ENCODE measurements at places on chromosomes 5 and 9.

DNA sequence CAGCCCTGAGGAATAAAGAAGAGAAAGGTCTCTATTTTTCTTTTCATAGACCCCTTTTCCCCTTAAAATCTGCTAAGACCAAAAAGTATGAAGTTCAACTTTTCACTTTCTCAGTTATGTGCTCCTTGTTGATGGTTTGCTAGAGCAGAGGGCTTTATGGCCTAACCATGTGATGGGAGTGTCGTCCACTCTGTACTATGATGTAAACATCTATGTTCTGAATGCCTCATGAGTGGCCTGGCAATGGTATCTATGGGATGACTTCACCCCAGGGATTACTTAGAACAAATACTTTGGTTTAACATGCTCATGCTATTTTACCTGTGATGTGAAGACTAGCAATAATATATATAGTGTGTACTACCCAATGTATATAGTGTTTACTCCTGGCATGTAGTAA lies 43.7 kb upstream of the MIER3 start:
- no peak overlapping the region for H3K4me3 ChIP-seq
- no peaks in the 10 kb centered on the region for H3K36me3 ChIP-seq
- H3K4me1 ChIP-seq: no peaks in the 10 kb centered on the region
- DNase-seq: no peak
- H3K27me3 ChIP-seq: peaks cover 4% of the 10 kb centered on the region
- H3K27ac ChIP-seq: no peak overlapping the region

DNA sequence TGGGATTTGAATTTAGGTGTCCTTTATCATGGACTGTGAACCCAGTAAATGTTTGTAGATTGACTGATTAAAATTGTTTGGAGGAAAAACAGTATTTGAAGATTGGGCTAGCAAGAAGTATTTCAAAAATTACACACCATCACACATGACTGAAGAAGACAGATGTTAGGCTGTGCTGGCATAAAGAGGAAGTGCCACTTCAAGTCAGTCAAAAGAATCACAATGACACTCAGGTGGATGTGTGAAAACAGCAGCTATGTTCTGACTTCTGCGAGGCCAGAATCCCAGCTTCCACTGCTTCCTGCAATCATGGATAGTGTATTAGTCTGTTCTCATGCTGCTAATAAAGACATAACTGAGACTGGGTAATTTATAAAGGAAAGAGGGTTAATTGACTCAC lies 393.3 kb downstream of the DMRT2 start:
- H3K4me3 ChIP-seq: no peak overlapping the region
- DNase-seq: no peak
- no peak overlapping the region for H3K27ac ChIP-seq
- H3K36me3 ChIP-seq: no peaks in the 10 kb centered on the region
- peaks cover 4% of the 10 kb centered on the region for H3K27me3 ChIP-seq

- no peak overlapping the region for H3K4me3 ChIP-seq
- H3K27ac ChIP-seq: peak overlapping the region; percentile 84
- H3K27me3 ChIP-seq: no peaks in the 10 kb centered on the region
- peaks cover 3% of the 10 kb centered on the region for H3K36me3 ChIP-seq
Observed at GRCh38 chr5:126014676-126015075, 408.5 kb upstream of the GRAMD2B start.

DNA sequence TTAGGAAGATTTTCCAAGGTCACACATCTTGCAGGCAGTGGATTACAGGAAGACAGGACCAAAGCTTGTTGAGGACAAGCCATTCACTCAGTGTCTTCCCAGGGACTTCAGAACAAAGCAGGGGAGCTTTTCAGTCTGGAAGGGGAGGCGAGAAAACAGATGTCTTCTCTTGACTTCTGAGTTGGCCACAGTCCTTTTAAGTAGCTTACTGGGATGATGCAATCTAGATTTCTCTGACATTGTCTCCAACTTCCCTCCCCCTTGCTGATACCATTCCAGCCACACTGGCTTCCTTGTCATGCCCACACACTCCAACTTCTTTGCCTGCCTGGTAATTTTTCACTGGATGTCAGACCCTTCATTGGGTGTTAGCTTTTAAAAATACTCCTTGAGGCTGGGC lies 174.2 kb upstream of the TBC1D2 start:
- H3K4me3 ChIP-seq: no peak overlapping the region
- peaks cover 9% of the 10 kb centered on the region for H3K27me3 ChIP-seq
- H3K27ac ChIP-seq: no peak overlapping the region
- no peaks in the 10 kb centered on the region for H3K4me1 ChIP-seq

GRCh38 chr9:108967916-108968315 lies 33.7 kb downstream of the ABITRAM start:
- no peaks in the 10 kb centered on the region for H3K27me3 ChIP-seq
- H3K27ac ChIP-seq: no peak overlapping the region
- H3K36me3 ChIP-seq: peaks cover 37% of the 10 kb centered on the region
- no peak overlapping the region for H3K4me3 ChIP-seq
- H3K4me1 ChIP-seq: no peaks in the 10 kb centered on the region

GRCh38 chr9:89304834-89305188 lies 6.2 kb upstream of the CKS2 start:
- no peaks in the 10 kb centered on the region for H3K27me3 ChIP-seq
- DNase-seq: no peak
- H3K27ac ChIP-seq: no peak overlapping the region
- peaks cover 36% of the 10 kb centered on the region for H3K36me3 ChIP-seq
- H3K4me1 ChIP-seq: peaks cover 19% of the 10 kb centered on the region

GRCh38 chr9:135034106-135034505 lies 53.4 kb upstream of the OLFM1 start:
- DNase-seq: no peak
- no peak overlapping the region for H3K27ac ChIP-seq
- no peaks in the 10 kb centered on the region for H3K36me3 ChIP-seq
- H3K4me1 ChIP-seq: peaks cover 18% of the 10 kb centered on the region
- peaks cover 16% of the 10 kb centered on the region for H3K27me3 ChIP-seq

GRCh38 chr9:92119586-92119985 lies 4.4 kb upstream of the SPTLC1 start:
- no peaks in the 10 kb centered on the region for H3K36me3 ChIP-seq
- H3K27ac ChIP-seq: no peak overlapping the region
- DNase-seq: no peak
- peaks cover 21% of the 10 kb centered on the region for H3K27me3 ChIP-seq
- H3K4me3 ChIP-seq: no peak overlapping the region

DNA sequence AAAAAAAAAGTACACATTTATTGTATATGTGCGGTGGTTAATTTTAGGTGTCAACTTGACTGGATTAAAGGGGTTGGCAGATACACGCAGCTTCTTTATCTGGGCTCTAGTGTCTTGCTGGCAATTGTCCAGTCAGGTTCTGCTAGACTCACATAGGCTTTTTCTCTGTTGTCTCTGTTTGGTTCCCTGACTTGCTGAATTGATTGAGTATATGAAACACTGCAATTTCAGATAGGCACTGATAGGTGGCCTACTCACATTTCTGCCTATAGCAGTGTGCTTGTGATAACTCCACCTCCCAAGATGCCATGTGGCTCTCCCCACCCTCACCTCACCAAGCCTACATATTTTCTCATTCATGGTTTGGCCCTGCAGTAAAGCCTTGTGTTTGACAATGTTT lies 52.5 kb downstream of the AOPEP start:
- peaks cover 12% of the 10 kb centered on the region for H3K36me3 ChIP-seq
- DNase-seq: no peak
- H3K4me3 ChIP-seq: no peak overlapping the region
- no peaks in the 10 kb centered on the region for H3K4me1 ChIP-seq
- no peak overlapping the region for H3K27ac ChIP-seq

GRCh38 chr9:77127071-77127470 lies 50.3 kb upstream of the VPS13A start:
- no peaks in the 10 kb centered on the region for H3K27me3 ChIP-seq
- DNase-seq: no peak
- H3K4me3 ChIP-seq: no peak overlapping the region
- H3K27ac ChIP-seq: no peak overlapping the region

GRCh38 chr9:124329206-124329792 lies 71.5 kb downstream of the NEK6 start:
- no peaks in the 10 kb centered on the region for H3K27me3 ChIP-seq
- H3K36me3 ChIP-seq: peaks cover 5% of the 10 kb centered on the region
- no peak overlapping the region for H3K4me3 ChIP-seq
- no peak for DNase-seq

- no peaks in the 10 kb centered on the region for H3K36me3 ChIP-seq
- H3K27ac ChIP-seq: no peak overlapping the region
- no peak overlapping the region for H3K4me3 ChIP-seq
- DNase-seq: no peak
- H3K4me1 ChIP-seq: no peaks in the 10 kb centered on the region
Observed at GRCh38 chr5:28329176-28329575, 1290.8 kb upstream of the CDH9 start.

DNA sequence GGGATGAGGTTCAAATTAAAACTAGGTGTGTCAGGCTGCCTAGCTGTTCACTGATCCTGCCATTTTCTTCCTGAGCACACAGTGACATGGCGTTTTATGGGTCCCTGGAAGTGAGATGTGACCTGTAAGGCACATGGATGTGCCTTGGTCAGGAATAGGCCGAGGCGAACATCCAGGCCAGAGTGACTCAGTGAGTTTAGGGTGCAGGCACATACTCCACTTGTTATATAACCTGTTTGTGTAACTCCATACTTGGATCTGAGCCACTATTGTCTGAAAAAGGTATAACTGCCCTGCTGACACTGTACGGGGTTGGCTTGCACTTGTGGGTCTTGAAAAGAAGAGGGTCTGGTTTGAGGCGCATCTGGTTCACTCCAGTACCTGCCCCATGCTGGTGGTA lies 150.1 kb upstream of the ADAMTS16 start:
- no peak for DNase-seq
- no peak overlapping the region for H3K4me3 ChIP-seq
- no peak overlapping the region for H3K27ac ChIP-seq
- no peaks in the 10 kb centered on the region for H3K4me1 ChIP-seq

DNA sequence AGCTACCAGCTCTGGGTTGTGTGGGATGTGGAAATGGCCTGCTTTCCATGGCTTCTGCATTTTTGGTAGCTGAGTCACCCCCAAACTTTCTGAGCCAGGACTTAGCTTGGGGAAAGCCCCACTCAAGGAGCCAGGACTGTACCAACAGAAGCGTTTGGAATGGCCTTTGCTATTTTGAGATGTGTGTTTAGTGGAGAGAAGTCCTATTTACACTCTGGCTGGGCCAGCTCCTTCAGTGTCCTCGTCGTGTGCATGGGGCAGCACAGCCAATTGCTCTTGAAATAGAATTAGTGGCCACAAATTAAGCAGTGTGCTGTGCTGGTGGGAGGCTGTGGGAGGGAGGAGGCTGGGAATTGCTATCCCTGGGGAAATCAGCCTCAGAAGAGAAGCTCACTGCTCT lies 51.6 kb downstream of the ENTREP1 start:
- H3K27me3 ChIP-seq: peaks cover 3% of the 10 kb centered on the region
- no peak for DNase-seq
- H3K36me3 ChIP-seq: no peaks in the 10 kb centered on the region
- H3K27ac ChIP-seq: no peak overlapping the region

GRCh38 chr5:481347-481746 lies 38.4 kb downstream of the EXOC3 start:
- H3K4me3 ChIP-seq: no peak overlapping the region
- no peaks in the 10 kb centered on the region for H3K4me1 ChIP-seq
- DNase-seq: no peak
- H3K27me3 ChIP-seq: peaks cover 26% of the 10 kb centered on the region
- no peak overlapping the region for H3K27ac ChIP-seq
- H3K36me3 ChIP-seq: no peaks in the 10 kb centered on the region

DNA sequence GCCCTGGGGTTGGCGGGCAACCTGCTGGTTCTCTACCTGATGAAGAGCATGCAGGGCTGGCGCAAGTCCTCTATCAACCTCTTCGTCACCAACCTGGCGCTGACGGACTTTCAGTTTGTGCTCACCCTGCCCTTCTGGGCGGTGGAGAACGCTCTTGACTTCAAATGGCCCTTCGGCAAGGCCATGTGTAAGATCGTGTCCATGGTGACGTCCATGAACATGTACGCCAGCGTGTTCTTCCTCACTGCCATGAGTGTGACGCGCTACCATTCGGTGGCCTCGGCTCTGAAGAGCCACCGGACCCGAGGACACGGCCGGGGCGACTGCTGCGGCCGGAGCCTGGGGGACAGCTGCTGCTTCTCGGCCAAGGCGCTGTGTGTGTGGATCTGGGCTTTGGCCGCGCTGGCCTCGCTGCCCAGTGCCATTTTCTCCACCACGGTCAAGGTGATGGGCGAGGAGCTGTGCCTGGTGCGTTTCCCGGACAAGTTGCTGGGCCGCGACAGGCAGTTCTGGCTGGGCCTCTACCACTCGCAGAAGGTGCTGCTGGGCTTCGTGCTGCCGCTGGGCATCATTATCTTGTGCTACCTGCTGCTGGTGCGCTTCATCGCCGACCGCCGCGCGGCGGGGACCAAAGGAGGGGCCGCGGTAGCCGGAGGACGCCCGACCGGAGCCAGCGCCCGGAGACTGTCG lies 976 bp downstream of the RXFP3 start:
- H3K36me3 ChIP-seq: no peaks in the 10 kb centered on the region
- H3K4me1 ChIP-seq: peaks cover 5% of the 10 kb centered on the region
- no peak overlapping the region for H3K27ac ChIP-seq
- peak overlapping the region; percentile 55 for H3K4me3 ChIP-seq
- peaks cover 50% of the 10 kb centered on the region for H3K27me3 ChIP-seq
- DNase-seq: no peak

GRCh38 chr5:3843706-3844105 lies 248.1 kb downstream of the IRX1 start:
- peaks cover 5% of the 10 kb centered on the region for H3K27me3 ChIP-seq
- peaks cover 9% of the 10 kb centered on the region for H3K36me3 ChIP-seq
- H3K27ac ChIP-seq: no peak overlapping the region
- no peak overlapping the region for H3K4me3 ChIP-seq
- no peak for DNase-seq

DNA sequence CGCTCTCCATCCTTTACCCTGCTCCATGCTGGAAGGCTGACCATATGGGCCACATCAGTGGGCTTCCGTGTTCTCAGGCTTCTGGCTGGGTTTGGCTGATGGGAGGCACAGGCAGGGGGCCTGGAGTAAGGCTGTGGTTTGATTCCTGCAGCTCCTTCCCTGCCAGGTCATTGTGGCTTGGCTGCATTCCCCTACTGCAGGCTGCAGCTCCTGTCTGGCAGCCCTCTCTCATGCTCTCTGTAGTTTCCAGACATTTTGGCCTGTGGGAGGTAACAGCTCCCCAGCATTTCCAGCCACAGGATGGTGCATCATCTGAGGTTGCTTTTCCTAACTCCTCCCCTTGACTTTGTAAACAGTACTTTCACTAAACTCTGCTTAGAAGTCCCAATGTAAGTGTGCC lies 102.0 kb upstream of the PTPN3 start:
- H3K27ac ChIP-seq: peak overlapping the region; percentile 22
- no peak for DNase-seq
- no peaks in the 10 kb centered on the region for H3K4me1 ChIP-seq
- H3K4me3 ChIP-seq: no peak overlapping the region
- no peaks in the 10 kb centered on the region for H3K36me3 ChIP-seq
